ENCODE measurements at places on chromosomes 1 and 21. TPM values are rescaled to one million over a fixed set of nuclear protein-coding genes. Genes with fewer than 3 reads are reported as not detected.

IL20 gene
- not detected for total RNA-seq

CELF3 gene
- total RNA-seq, result not detected

TNFRSF1B gene
- total RNA-seq, result 11.2 TPM

GRCh38 chr1:103525114-103525606 is 339 bp upstream of the RNPC3 start:
- DNase-seq, result no peak
- no peaks in the 10 kb centered on the region for H3K36me3 ChIP-seq
- H3K27ac ChIP-seq, result no peak overlapping the region
- H3K27me3 ChIP-seq, result no peaks in the 10 kb centered on the region

GRCh38 chr1:107941123-107941522 is 23.9 kb downstream of the VAV3 start:
- no peaks in the 10 kb centered on the region for H3K36me3 ChIP-seq
- peaks cover 13% of the 10 kb centered on the region for H3K4me1 ChIP-seq
- DNase-seq, result no peak
- no peaks in the 10 kb centered on the region for H3K27me3 ChIP-seq
- no peak overlapping the region for H3K27ac ChIP-seq
- H3K4me3 ChIP-seq, result no peak overlapping the region
